ENCODE measurements at places on chromosomes 16 and 17.

- DNase-seq, result no peak
Observed at GRCh38 chr17:7027335-7027734, 4.5 kb downstream of the BCL6B start.

DNA sequence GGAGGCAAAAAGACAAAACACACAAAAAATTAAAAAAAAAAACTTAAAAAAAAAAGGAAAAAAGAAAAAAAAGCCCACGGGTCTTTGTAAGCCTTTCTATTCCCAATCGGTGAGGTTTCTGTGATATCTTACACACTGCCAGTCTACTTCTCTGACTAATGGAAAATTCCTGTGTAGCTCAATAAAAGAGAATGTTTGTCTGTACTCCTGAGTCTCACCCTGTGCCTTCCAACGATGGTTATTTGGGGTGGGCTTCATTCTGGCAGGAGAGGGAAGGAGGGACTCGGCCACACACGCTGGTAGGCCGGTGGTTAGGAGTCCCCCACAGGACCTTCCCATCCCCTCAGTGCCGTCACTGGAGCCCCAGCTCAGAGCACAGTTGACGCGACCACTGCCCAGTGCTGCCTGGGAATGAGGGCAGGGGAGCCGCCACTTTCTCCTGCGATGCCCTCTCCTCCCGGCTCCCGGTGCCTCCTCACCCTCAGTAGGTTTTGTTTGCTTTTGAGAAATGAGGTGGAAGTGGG lies 68.0 kb downstream of the AMFR start:
- no peak for DNase-seq

- no peak for DNase-seq
Observed at GRCh38 chr16:24125214-24125613, 130.9 kb upstream of the CACNG3 start.

DNA sequence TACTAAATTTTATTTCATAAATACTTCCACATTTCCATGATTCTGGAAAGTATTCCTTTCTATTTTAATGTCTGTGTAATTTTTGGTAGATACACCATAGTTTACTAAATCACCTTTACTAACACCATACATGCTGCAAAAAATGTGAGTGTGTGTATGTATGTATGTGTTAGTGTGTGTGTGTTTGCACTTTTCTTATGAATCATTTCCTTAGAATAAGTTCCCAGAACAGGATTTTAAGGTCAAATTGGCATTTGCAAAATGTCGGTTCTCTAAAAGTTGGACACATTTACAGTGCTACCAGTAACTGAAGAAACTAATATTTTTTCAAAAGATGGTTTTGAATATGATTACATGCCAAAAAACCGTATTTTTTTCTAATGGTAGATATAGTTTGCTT lies 137.1 kb downstream of the CYB561 start:
- no peak for DNase-seq

GRCh38 chr17:2087597-2088211 lies 32.8 kb downstream of the HIC1 start:
- DNase-seq, result no peak

DNA sequence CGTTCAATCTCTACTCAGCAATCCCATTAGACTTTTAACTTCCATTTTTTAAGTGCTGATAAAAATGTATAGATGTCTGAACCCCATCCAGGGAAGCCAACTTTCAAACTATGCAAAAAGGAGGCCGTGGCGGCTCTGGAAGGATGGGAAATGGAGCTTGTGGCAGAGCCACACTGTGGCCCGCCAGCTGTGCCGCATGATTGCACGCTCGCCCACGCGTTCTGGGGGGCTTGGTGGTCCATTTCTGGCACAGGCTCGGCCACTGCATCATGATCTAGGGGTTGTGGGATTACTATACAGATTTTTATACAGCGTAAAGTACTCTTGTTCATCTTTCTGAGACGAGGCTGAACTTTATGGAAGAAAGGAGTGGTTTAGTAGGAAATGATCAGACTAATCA lies 57.6 kb downstream of the FOXL1 start:
- DNase-seq, result no peak

DNA sequence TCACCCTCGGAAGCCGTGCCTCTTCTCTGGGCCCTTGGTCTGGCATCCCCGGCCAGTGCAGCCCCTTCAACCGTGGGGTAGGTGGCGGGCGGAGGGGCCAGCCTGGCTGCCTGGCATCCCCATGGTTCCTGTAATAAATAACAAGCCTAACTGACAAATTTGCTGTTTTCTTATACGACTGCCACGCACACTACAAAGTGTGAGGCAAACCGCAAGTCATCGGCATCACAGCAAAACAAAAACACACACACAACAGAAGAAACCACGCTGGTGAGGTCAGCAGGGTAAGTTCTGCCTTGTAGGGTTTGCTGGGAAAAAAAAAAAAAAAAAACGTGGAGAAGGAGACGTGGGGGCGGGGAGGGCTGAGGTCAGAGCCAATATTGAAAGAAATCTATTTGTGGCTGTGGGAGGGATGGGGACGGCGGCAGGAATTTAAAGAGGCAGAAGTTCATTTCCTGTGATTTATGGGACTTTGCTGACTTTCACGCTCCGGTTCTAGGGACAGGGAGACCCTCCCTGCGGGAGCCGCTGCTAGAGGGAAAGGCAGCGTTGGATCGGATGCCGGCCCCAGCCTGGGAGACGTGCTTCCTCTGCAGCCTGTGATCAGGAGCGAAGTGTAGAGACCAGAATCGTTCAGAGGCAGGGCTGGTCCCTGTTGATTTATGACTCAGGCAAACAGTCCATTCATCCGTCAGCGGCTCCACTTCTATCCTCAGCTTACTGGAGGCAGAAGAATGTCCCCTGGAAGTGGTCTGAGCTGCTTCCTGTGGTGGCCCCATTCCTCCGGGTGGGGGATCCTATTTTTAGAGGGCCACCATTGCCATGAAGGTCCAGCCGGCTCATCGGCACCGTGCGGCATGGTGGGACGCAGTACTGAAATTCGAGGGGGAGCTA lies 162.8 kb downstream of the FOXL1 start:
- DNase-seq, result peak; percentile 78

- DNase-seq, result no peak
Observed at GRCh38 chr17:19268611-19269010, 31.4 kb downstream of the EPN2 start.

DNA sequence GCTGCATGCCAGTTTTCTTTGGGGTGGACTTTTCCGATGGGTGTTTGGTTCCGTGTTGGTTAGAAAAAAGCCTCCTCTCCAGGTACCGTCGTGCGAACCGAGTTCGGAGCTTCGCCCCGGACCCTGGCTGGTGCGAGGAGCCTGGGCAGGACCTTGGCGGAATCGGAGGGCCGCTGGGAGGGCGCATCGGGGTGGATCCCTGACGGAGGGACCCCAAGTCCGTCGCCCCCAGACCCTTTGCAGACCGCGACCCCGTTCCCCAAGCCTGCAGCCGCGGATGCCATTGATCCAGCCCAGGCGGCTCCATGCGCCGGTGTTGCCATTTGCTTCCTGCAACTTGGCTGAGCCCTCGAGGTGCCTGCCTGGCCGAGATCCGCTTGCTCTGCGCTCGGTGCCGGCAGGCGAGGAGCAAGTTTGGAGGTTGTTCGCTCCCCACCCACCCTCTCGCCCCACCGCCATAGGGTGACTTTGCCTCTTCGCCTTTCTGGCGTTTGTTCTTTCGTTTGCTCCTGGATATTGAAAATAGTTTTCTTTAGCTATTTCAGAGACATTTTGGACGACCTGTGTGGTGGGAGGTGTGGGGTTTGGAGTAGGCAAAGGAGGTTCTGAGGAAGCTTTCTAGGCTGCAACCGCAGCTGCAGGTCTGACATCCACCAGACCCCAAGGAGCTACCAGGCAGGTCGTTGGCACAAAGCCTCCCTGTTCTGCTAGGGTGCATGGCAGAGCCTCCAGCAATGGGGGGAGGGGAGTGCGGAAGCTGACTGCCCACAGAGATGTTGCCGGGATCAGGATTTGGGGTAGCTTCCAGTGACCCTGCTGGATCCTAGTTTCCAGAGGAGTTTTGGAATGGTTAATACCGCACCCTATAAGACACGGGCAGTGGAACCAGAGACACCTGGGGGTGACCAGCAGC lies 58.2 kb downstream of the RAP1GAP2 start:
- DNase-seq, result no peak
